ENCODE measurements at places on chromosomes 4 and X.

GRCh38 chr4:17366496-17366895 is 145.4 kb downstream of the QDPR start:
- DNase-seq = no peak

DNA sequence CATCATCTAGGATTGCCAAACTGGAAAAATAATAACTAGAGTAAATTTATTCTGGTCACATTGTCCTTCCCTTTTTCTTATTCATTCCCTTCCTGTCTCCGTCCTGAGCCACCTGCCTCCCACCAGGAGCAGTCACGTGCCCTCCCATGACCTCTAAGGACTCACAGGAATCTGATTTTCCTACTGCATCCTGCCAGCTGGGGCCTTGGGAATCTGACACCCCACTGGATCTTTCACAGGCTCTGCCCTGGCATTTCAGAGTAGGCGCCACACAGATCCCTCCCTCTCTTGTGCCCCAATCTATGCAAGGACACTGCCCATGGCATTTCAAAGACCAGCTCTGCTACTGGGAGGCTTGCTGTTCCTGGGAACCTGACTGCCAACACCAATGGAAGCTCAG is 520.5 kb downstream of the PPARGC1A start:
- DNase-seq = no peak

GRCh38 chrX:63275127-63275526 is 76.0 kb downstream of the SPIN4 start:
- DNase-seq = no peak

- DNase-seq = no peak
Observed at GRCh38 chr4:67393007-67393406, 152.3 kb downstream of the CENPC start.

DNA sequence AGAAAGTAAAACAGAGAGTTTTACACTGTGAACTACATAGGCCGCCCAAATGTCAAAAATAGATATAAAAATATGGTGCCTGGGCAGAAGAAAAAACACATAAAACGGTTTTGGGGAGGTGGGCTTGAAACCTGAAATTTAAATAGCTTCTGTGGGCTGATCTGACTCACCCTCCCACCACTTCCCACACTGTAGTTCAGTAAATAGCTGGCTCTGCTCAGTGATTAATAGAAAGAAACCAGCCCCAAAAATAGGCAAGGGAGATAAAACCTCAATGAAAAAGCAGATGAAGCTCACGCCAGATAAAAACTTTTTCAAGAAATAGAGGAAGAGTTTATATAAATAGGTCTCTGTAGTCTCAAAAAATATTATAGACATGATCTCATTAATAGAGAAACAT is 13.2 kb upstream of the COX7B2 start:
- no peak for DNase-seq

GRCh38 chr4:5019274-5019673 is at the start of gene CYTL1:
Gene CYTL1, minus strand, starts transcription at chr4:5019458. Its CDS starts 13 bp downstream, at chr4:5019445.
- DNase-seq = no peak

- DNase-seq = no peak
Observed at GRCh38 chr4:10677796-10678497, 6.6 kb downstream of the CLNK start.

GRCh38 chr4:33536898-33537297 is 2707.4 kb downstream of the ARAP2 start:
- DNase-seq = no peak

DNA sequence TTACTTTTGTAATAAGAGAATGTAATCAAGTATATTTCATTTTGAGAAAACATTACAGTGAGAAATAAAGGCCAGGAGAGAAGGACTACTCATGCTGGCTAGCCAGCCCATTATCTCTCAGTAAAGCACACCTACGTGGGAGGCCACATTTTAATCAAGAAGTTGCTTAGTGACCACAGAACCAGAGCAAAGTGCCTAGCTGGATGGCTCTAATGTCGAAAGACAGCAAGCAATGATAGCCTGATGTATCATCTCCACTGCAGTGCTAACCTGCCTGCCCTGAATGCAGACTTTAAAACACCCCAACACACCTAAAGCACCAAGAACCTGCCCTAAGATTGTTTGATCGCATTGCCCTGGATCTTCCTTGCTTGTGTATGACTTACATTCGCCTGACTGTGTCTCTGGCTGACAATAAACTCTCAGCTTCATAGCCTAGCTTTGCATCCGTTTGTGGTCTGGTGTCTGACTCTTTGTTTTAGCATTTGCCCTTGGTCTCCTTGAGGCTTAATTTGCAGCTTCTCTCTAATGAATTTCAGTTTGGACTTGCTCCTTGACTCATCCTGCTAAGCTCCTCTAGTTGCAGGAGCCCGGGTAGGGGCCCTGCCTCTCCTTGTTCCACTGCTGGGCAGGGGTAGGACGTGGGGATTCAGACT is 31.4 kb upstream of the SOWAHD start:
- DNase-seq = no peak

Measured in kidney glomerular epithelial cell (primary cell).